ENCODE measurements at places on chromosomes 11 and 22.

GRCh38 chr11:9493492-9493891, 32.7 kb downstream of the ZNF143 start:
- no peak for DNase-seq

DNA sequence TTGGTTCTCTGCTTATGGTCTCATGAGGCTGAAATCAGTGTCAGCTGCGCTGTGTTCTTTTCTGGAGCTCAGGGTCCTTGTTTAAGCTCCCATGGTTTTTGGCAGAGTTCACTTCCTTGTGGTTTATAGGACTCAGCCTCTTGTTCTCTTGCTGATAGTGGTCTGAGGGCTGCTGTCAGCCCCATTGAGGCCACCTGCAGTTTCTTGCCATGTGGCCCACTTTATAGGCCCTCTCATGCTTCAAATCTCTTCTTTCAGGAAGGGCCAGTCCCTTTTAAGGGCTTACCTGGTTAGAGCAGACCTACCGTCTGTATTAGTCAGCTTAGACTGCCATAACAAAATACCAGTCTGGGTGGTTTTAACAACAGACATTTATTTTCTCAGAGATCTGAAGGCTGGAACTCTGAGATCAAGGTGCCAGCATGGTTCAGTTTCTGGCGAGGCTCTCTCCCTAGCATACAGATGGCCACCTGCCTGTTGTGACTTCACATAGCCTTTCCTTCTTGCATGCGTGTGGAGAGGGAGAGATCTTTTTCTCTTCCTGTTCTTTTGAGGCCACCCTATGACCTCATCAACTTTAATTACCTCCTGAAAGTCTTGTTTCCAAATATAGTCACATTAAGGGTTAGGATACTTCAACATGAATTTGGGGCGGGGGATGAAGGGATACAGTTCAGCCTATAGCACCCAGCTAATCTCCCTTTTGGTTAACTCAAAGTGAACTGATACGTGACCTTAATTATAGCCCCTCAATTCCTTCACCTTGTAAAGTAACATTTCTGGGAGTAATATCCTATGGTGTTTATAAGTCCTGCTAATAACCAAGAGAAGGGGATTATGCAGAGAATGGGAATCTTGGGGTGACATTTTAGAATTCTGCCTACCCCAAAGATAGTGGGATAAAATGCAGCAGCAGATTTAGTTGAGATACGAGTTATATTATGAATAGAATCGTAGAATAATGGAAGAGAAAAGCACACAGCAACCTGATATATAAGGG, 131.8 kb downstream of the UVRAG start:
- no peak for DNase-seq

GRCh38 chr22:47858773-47859306, 1096.4 kb downstream of the TBC1D22A start:
- no peak for DNase-seq

DNA sequence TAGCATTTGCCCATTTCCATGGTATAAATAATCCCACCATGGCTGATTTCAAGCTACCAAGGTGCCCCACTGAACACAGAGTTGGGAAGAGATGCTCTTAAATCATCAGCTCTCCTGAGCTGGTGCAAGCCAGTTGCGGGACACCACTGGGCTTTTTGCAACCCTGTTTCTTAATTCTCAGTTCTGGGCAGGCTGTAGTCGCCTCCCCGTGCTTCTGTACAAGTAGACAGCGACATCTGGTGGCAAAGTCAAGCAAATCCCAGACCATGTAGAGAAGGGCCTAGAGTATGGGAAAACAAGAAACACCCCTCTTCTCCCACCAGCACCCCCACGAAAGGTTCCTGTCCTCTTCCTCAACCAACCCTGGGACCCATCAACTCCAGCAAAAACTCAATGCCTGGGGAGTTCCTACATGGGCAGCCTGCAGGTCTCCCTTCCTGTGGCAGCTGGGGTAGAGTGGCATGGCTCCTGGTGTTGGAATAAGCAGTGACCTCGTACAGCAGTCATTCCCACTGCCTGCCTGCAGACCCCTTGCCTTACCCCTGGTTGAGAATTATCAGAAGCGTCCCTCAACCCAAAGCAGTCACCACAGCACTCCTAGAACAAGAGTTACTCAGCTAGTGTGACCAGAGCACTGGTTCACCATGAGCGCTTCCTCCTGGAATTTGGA, 68.4 kb downstream of the IGLL5 start:
- DNase-seq: peak; percentile 69

GRCh38 chr11:119295178-119295577, 21.8 kb downstream of the MCAM start:
- no peak for DNase-seq

GRCh38 chr22:24002851-24003250, 2.4 kb downstream of the GSTT4 start:
- DNase-seq: no peak

- no peak for DNase-seq
Measured at GRCh38 chr11:72662036-72662435, 12.2 kb downstream of the PDE2A start.

GRCh38 chr11:130897262-130898182, 18.8 kb downstream of the SNX19 start:
- DNase-seq: no peak

GRCh38 chr11:107651672-107652071, 60.2 kb downstream of the SLN start:
- no peak for DNase-seq

DNA sequence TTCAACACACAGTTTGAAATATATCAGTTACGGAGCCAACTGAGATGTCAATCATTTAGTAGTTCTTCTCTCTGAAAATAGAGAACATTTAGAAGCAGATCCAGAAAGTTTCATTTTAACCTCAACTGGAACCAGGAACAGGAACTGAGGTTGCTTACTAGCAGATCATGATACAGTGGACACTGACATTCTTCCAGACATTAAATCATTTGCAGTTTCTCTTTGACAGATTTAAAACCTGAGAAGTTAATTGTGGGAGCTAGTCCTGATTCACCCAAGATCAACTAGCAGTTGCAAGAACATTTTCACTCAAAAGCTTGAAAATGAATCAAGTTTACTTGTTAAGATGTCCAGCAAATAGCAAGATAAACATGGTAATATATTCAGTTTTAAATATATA, 135.4 kb downstream of the SLC17A6 start:
- DNase-seq: no peak

DNA sequence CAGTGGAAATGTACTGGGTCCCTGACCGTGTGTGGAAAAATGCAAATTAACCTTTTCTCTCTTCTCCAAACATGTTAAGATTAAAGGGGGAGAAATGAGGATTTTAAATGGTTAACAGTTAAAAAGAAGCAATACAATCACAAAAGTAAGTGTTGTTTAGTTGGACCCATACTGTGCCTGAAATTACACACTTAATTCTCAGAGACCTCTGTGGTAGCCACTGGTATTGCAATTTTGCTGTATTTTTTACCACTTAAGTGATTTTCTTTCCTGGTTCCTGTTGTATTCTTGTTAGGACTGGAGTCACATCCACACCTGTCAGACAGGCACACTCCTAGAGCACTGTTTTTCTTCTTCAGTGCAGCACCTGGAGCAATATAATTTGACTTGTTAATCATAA, 179.6 kb upstream of the PDGFD start:
- DNase-seq: no peak

DNA sequence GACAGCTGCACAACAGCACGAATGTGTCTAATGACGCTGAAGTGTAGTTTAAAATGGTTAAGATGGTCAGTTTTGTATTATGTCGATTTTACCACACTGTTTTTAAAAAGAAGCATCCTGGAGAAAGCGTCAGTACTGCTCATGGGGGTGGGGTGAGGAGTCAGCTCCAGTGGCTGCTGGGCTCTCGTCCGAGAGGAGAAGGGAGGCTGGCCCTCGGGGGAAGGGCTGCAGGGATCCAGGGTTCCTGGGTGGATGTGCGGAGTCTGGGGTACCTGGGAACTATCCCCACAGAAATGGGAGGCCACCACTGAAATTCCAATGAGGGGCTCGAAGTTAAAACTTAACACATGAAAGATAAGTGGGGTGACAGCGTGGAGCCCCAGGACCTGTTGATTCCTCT, 11.9 kb downstream of the C11orf21 start:
- DNase-seq: peak; percentile 33

GRCh38 chr22:43924877-43925276, 1.3 kb downstream of the PNPLA3 start:
- DNase-seq: no peak

- no peak for DNase-seq
Measured at GRCh38 chr22:38083931-38084631, at the start of gene SLC16A8. Gene SLC16A8, minus strand, starts transcription at chr22:38084184. Its CDS starts 1,311 bp downstream, at chr22:38082873.

GRCh38 chr11:24543771-24544170, 46.9 kb downstream of the LUZP2 start:
- DNase-seq: no peak

- DNase-seq: no peak
Measured at GRCh38 chr11:32671051-32671450, 87.4 kb downstream of the EIF3M start.

DNA sequence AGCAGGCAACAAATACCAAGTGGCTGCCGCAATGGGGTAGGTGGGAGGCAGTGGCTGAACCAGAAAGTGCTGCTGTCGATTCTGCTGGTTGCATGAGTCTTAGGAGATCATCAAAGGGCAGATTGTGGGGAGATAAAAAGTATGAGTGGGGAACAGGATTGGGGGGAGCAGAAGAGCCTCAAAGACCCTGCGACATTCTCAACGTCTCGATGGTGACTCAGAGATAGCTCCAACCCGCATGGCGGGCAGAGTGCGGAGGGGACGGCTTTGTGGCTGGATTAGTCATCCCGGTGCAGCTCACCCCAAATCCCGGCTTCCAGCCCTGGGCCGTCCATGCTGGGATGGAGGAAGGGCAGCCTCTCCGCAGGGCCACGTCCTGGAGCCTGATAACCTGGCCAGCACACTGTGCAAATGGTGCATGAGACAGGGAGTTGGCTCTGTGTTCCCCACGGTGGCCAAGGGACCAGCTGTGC, 11.6 kb upstream of the RTN4R start:
- DNase-seq: no peak

- no peak for DNase-seq
Measured at GRCh38 chr22:30890686-30891442, 77.7 kb downstream of the MORC2 start.

DNA sequence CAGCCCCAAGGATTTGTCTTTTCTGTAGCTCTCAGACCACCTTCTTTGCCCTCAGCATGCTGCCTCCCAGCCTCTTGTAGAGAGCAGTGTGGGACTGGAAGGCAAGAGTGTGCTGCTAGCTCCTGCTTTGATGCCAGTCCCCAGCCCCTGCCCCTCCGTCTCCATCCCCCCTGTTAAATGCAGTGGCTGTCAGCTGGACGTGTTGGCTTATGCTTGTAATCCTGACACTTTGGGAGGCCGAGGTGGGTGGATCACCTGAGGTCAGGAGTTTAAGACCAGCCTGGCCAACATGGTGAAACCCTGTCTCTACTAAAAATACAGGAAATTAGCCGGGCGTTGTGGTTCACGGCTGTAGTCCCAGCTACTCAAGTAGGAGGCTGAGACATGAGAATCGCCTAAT, 15.5 kb downstream of the SNRPD3 start:
- no peak for DNase-seq

DNA sequence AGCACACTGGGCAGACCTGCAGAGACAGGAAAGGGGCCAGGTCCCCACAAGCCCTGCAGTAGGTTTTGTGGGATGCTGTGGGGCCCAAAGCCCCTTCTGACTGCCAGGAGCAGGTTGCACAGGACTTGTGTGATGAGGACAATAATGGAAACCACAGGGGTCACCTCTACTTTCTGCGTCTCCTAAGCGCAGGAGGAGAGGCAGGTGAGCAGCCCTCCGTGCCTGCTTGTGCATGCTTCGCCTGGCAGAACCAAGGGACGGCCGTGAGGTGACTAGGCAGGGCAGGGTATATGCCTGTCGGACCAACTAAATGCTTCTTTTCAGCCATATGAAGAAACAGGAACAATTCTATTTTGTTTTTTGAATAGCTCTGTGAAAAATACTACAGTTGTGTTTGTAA, 77.9 kb upstream of the PITPNB start:
- no peak for DNase-seq

All from mesothelial cell of epicardium (in vitro differentiated cells).